ENCODE measurements at places on chromosomes 7 and 10.

DNA sequence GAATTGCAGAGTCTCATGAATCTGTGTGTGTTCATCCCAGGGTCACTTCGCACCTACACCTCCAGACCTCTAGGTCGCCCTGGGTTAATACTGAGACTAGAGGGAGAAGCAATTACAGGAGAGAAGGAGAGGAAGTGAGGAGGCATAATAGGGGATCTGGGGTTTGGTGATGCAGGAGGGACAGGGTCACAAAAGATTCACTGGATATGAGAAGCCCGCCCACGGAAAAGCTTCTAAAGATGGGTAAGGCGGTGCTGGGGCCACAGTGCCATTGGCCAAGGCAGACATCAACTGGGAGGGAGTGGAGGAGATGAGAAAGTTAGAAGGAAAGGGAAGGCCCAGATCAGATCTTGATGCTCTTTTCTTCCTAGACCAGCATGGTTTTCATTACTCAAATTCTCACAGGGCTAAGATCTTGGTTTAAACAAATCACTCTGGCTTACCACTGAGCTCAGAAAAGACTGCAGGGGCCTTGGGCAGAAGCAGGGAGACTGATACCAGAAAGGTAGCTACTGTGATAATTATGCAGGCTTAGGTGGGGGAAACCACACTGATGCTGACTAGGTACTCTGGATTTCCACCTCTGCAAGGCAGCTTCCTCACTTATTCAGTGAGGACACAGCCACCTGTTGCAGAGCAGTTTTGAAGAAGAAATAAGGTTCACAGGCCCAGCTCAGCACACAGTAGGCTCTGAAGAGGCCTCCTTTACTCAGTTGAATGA, 17.4 kb upstream of the ZNF273 start:
- no peak for DNase-seq

DNA sequence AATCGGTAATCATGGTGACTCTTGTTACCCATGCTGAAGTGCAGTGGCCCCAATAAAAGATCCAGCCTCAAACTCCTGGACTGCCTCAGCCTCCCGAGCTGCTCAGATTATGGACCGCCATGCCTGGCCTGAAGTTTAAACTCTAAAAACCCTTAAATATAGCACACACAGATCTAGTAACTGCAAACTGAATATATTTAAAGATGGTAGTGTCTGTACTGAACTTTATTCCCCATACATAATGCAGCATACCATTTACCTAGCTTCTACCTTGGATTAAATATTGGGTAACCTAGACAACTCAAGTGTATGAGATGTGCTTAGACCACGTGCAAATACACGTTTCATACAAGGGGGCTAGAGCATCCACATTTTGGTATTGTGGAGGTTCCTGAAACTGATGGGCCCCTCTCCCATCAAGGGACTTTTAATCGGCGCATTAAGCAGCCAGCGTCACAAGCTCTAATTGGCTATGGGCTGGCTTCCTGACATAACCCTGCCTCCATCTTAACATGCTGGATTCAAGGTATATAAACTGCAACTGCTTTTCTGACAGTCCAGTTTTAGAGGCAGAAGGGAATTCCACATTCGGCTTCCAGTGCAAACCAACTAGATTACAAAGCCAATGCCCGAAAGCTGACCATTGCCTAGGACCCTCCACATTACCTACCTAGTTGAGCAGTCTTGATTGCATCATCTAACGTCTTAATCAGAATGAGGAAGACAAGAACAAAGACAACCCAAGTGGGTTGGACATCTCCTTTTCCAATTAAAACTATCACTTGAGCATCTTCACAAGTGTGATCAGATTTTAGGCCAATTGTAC, 13.0 kb downstream of the HNRNPA2B1 start:
- DNase-seq, result no peak

- no peak for DNase-seq
Measured at GRCh38 chr10:24716295-24716694, 7.4 kb downstream of the ARHGAP21 start.

DNA sequence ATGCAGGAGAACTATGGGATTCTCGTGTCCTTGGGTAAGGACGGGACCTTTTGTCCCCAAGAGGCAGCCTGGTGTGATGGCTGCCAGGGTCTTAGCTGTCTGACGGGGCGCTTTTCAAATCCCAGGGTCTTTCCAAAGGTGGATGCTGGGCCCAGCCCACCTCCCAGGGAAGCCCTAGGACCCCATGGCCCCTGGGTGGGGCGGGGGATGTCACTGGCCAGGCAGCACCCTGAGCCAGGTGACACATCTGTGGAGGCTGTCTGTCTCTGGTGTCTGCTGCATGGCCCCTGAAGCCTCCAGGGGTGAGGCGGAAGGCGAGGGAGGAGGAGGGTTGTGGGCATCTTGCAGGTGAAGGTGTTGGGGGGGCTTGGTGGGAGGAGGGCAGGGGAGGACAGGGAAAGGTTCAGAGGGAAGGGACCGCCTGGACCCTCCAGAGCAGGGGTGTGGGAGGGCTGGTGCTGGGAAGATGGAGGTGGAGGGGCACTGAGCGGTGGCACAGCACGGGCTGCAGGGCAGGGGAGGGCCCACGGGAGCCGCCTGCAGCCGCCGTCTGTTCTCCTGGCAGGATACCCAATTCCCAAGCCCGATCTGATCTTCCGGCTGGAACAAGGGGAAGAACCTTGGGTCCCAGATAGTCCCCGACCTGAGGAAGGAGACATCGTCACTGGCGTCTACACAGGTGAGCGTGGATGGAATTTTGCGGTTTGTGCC, 7.0 kb downstream of the ZNF316 start:
- DNase-seq, result no peak

GRCh38 chr10:44511601-44512000, 126.7 kb upstream of the CXCL12 start:
- DNase-seq, result no peak

DNA sequence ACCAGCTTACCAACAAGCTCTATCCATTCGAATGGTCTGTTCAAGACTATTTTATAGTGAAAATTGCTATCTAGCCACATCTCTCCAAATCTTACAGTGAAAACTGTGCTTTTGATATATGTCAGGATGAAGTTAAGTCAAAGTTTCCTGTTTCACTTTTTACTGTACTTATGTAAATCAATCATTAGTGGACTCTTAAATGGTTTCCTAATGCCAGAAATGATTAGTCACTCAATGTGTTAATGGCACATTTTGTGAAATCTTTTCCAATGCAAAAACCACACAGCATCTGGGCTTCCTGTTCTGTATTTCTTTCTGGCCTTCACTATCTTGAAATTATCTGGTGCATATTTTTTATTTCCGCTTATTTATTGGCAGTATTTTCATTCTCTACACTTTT, 87.3 kb upstream of the STEAP1B start:
- DNase-seq, result no peak

DNA sequence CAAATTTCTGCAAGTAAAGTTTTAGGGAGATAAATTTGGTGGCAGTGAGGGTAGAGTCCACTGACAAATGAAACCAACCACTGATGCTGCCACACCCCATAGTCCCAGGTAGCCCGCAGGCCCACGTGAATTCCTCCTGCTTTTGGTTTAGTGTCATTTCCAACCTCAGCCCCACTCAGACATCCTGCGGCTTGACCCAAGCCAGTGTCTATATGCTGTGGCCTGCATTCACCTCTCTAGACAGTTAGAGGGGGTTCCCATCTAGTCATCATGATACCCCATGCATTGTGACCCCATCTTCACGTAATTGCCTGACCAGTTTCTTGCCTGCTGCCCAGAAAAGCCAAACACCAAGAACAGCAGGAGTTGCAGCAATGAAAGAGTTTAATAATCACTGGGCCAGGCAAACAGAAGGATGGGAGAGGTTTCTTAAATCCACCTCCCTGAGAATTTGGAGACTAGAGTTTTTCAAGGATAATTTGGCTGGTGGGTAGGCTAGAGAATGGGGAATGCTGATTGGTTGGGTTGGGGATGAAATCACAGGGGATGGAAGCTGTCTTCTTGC, 332.0 kb upstream of the GALNT17 start:
- no peak for DNase-seq

- no peak for DNase-seq
Measured at GRCh38 chr10:31129271-31129670, 97.6 kb upstream of the ZNF438 start.

GRCh38 chr7:23431702-23432199, 38.5 kb downstream of the IGF2BP3 start:
- no peak for DNase-seq

GRCh38 chr10:72729528-72729927, 37.6 kb downstream of the MCU start:
- DNase-seq, result no peak

- no peak for DNase-seq
Measured at GRCh38 chr7:91474074-91474473, 209.8 kb downstream of the FZD1 start.

- DNase-seq, result no peak
Measured at GRCh38 chr7:116862951-116863670, 724 bp downstream of the CAPZA2 start.

DNA sequence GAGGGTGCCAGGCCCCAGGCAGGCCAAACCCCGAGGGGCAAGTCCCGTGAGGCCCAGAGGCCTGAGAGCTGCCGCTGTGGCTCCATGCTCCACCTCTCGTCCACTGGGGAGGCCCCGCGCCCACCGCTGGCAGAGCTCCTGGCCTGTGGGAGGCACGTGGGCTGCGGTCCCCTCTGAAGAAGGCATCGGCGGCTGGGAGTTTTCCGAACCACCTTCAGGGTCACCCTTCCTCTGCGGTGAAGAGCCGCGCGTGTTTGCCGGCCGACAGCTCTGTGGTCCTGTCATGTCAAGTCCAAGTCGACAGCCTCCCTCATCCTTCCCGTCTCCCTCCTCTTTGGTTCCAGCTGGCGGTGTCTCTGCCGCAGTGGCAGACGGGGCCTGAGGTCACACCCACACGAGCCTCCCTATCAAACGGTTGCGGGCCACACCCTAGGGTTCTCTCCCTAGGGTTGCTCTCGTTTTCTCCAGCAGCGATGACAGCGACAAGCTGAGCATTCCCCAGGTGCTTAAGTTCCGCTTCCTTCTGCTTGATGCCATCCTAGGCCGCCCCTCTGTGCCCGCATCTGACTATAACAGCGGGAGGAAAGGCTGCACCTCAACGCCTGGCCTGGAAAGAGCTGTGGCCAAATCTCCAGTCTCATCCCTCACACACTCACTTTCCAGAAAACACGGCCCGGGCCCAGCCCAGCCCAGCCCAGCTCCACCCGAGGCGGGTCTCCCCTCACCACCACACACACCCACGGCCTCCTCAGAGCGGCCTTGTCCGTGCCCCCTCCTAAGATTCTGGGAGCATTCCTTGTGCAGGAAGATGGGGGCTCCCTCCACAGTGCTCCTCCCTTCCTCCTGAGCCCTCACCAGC, 185.0 kb downstream of the ELFN1 start:
- peak; percentile 5 for DNase-seq

- no peak for DNase-seq
Measured at GRCh38 chr7:29109899-29110298, 36.4 kb downstream of the CPVL start.

DNA sequence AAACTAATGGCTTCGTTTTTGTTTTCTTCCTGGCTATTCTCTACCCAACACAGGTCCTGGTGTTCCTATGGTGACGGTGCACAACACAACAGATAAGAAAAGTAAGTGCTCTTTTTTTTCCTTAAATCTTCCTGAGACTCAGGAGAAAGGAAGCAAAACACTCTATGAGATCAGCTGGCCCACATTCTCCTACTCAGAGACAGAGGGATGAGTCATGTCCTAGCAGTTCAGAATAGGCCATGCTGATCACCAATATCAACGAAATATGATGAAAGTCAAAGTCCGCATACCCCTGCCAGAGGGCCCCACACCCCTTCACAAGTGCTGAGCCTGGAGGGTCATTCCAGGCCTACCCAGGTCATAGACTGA, 149.2 kb downstream of the PAXIP1 start:
- no peak for DNase-seq

- DNase-seq, result no peak
Measured at GRCh38 chr10:17989908-17990767, 38.4 kb downstream of the SLC39A12 start.

DNA sequence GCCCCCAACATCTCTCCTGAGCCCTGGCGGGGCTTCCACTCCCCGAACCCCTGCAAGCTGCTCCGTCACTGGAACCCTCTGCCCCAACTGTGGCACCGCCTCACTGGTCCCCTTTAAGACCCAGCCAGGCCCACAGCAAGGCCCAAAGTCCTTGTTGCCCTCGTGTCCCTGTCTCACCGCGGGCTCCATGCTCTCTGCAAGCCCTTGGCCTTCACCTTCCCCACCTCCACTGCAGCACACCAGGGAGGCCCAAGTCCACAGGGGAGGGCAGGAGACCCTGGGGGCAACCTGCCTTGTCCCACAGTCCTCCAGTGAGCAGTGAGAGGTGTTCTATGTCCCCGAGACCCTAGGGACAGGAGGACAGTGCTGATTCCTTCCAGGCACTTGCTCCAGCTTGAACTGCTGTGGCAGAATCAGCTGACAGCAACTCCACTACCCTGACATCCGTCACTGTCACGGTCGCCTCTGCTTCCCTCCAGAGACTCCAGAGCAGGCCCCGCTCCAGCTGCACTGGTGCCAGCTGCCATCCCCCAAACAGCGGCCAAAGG, 105.3 kb downstream of the CYTH3 start:
- DNase-seq, result no peak

DNA sequence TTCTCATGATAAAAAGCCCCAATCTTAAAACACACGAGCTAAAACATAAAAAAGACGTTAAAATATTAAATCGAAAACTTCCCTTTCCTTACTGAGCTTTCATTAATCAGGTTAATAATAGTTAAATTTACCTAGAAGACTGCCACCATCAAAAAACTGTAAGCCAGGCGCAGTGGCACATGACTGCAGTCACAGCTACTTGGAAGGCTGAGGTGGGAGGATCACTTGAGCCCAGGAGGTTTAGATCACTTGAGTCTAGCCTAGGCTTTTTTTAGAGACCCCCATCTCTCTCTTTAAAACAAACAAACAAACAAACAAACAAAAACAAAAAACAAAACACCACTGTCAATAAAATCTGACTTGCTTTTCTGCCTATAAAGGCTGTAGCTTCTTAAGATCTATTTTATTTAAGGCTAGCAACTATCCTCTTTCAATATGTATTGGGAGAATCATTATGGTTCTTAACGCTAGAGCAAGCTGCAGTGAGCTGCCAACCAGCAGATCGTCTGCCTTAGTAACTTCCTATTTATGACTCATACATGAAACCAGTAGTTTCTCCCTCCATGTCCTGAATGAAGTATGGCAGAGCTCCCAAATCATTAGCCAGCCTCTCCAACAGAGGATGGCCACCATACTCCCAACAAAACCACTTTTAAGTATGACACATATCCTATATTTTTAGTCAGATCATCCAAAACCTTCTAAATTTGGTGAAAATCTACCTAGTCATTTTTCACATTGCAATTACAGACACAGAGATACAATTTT, 163.7 kb downstream of the SRPK2 start:
- DNase-seq, result no peak

DNA sequence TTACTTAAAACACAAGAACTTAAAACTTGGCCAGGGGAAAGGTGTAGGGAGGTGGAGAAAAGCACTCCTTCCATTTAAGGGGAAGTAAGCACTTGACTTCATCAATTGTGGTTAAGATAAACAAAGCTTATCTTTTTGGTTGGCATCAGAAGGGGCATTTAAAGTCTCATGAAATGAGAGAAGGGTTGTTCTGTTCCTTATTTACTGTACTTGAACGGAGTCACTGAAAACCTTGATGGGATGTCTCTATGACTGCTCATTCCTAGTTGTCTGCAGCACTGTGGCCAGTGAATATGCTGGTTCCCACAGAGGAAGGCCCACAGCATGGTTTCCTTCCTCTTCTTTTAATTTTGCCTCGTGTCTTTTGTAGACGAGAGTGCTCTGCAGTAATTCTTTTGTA, 229.3 kb downstream of the AUTS2 start:
- DNase-seq, result no peak

Measured in T-helper 1 cell (primary cell).